Activated CD4-positive, alpha-beta T cell treated with anti-CD3 and anti-CD28 coated beads, Interleukin-2, amount 10 ng/mL, durations not matched to agents 7 days and 5 days (primary cell): ENCODE measurements at places on chromosomes 7 and 10.

DNA sequence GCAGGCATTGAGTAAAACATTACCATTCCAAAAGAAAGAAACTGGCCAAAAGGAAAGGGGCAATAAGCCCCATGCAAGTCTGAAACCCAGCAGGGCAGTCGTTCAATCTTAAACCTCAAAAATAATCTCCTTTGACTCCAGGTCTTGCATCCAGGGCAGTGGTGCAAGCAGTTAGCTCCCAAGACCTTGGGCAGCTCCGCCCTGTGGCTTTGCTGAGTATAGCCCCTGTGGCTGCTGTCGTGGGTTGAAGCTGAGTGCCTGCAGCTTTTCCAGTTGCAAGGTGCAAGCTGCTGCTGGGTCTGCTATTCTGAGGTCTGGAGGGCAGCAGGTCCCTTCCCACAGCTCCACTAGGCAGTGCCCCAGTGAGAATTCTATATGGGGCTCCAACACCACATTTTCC lies 580.1 kb upstream of the AUTS2 start:
- no peak for DNase-seq

- peak; percentile 46 for DNase-seq
These were observed 19.8 kb downstream of the ERCC6 start for GRCh38 chr10:49518982-49519578.

GRCh38 chr10:11017000-11017569 lies 587 bp upstream of the CELF2 start:
- no peak for DNase-seq

DNA sequence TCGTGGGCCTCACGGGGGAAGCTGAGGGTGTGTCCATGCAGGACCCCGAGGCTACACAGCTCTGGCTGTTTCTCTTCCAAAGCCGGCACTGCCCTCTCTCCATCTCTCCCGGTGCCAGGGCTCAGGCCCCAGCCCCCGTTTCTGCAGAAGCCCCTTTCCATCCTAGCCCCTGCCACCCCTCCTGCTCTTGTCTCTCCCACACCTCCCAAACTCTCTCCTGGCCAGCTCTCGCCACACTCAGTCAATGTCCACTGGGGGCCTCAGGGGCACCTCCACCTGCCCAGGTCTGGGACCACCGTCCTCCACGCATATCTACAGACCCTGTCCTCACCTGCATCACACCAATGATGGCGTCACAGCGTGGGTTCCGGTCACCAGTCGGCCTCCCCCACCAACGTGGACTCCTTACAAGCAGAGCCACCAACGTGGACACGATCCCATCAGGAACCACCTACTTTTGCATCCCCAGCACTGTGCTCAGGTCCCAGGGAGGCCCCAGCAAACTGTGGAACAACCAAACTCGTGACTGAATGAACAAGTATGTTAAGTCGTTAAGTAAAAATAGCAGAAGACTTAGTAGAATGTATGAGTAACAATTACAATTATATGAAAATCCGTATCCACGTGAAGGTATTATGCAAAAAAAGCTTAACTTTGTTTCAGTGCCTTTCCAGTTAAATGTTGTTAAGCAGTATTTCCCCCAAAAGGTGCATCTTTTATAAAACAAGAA lies 38.4 kb downstream of the DIP2C start:
- no peak for DNase-seq

DNA sequence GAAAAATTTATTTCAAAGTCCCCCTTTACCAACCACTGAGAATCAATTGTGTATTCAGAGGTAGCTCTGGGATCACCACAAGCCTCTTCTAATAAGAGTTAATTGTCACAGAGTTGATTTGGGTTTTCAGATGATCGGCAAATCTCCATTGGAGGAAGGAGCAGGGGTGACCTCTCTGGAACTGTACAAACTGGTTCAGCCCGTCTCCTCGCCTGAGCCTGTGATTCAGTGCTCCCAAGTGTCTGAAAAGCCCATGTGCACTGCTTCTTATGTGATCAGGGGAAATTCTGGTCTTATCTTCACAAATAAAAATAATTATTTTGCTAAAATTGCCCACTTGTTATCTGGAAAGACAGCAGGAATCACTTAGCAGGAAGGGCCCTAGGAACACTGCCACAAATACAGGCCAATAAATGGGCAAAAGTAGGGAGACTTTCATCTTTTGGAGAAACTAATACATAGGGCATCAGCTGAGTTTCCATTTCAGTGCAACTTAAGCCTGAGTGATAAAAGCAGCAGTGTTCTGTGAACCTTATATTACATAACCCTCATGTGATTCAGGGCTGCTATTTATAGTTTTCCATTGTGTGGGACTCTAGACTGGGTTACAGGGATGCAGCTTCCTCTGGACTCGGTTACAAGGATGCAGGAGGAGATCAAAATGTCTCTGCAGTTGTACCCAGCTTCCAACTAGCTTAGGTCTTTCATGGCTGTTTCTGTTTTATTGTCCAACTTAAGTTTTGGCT lies 32.3 kb downstream of the CDK1 start:
- DNase-seq = no peak

GRCh38 chr10:6301488-6302075 lies 98.8 kb downstream of the PFKFB3 start:
- DNase-seq = no peak

GRCh38 chr7:51325261-51325676 lies 8.7 kb upstream of the COBL start:
- DNase-seq = no peak

DNA sequence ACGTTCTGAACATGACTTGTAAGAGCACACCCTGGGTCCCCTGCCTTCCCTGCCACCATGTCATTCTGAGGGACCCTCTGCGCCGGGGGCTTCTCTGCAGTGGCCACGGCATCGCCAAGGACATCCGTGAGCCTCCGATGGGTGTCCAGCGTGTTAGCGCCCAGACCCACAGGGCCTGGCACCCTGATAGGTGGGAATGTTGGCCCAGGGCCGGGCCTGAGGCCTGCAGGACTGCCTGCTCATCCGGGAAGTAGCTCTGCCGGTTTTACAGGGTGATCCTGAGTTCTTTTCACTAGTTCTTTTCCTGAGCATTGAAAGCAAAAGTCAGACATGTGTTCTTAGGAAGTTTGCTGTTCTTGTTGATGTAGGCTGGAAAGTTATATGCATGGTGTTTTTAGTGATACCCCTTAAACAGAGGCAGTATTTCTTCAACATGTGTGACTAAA lies 54.5 kb downstream of the WDR37 start:
- no peak for DNase-seq

- no peak for DNase-seq
These were observed 46.7 kb upstream of the WNT16 start for GRCh38 chr7:121282129-121282528.

GRCh38 chr7:70615066-70615606 lies 516.8 kb upstream of the GALNT17 start:
- DNase-seq = no peak

DNA sequence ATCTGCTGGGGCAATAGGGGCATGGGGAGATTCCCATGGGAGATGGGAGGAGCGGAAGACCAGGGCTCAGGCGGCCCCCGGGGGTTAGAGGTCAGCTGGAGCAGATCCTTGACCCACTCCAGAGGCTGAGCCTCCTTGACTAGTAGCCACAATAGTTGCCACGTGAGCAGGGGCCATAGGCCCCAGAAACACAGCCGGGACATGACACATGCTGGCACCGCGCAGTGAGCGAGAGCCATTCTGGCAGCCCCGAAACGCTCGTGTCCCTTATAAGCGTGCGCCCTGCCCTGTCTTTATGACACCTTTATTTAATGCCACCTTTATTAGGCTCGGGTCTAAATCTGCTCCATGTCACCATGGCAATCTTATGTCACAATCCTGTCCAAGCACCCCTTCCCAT lies 11.0 kb upstream of the ACBD5 start:
- DNase-seq = no peak

- no peak for DNase-seq
These were observed 521.9 kb downstream of the NRG3 start for GRCh38 chr10:82396886-82397285.

DNA sequence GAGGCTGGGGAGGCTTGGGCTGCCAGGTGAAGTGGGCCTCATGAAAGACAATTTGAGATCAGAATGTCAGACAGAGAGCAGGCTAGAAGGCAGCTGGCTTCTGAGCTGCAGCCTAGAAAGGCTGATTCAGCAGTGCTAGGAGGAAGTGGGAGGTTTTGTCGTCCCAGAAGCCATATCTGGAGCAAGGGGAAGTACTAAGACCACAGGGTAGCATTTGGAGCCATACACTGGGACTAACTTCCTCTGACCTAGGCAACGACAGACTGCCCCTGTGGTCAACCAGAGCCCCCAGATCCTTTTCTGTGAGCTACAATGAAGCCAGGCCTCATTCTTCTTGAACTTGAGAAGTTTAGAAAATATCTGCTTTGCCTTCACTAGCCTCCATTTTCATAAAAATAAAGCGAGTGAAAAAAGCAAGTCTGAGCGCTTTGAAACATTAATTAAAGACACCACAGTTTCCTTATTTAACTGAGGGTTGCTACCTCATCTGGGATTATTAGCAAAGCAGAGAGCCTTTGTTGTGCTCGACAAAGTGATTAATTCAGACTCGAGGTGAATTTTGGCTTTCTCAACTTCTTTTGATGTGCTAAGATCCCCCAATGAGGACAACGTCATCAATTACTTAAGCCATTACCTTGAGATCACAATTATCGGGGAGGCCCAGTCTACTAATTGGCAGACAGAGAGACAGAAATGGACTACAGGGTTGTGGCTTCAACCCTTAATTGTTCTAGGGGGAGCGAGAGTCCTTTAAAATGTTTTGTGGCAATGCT lies 26.6 kb downstream of the TBXAS1 start:
- peak; percentile 7 for DNase-seq

- no peak for DNase-seq
These were observed 5.5 kb upstream of the IKZF1 start for GRCh38 chr7:50298811-50299562.

DNA sequence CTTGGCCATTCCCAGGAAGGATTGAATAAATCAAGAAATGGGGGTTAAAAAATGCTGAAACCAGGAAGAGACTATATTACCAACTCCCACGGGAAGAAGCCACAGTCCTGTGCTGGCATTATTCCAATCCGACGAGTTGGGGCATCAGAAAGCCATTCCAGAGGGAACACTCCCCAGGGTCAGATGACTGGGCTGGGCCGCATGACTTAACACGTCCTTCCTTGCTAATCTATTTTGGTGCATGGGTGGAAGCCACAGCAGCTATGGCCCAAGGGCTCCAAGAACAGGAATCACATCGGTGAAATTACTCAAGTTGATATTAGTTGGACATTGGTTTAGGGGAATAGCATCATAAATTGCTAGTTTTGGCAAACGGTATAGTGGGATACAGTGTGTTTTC lies 592.9 kb upstream of the NRP1 start:
- DNase-seq = no peak

GRCh38 chr7:116780966-116781365 lies 81.4 kb upstream of the CAPZA2 start:
- no peak for DNase-seq

DNA sequence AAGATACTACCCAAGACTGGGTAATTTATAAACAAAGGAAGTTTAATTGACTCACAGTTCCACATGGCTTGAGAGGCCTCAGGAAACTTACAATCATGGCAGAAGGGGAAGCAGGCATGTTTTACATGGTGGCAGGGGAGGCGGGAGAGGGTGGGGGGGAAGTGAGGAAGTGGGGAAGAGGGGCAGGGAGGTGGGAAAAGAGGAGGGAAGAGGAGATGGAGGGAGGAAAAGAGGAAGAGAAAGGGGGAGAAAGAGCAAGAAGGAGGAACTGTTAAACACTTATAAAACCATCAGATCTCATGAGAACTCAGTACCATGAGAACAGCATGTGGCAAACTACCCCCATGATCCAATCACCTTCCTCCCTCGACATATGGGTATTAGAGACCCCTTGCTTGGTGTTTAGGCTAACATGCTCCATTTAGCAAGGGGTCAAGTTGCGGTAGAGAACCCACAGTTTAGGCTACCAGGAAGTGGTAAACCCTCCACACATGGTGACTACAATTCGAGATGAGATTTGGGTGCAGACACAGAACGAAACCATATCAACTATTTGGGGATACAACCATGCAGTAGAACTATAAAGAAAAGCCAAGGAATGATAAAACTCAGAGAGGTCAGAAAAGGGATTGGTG lies 3.5 kb upstream of the LMBR1 start:
- no peak for DNase-seq

- no peak for DNase-seq
These were observed 84.7 kb downstream of the MAPK8 start for GRCh38 chr10:48390933-48391845.

- DNase-seq = no peak
These were observed 383.1 kb upstream of the STEAP1 start for GRCh38 chr7:89771003-89771636.

DNA sequence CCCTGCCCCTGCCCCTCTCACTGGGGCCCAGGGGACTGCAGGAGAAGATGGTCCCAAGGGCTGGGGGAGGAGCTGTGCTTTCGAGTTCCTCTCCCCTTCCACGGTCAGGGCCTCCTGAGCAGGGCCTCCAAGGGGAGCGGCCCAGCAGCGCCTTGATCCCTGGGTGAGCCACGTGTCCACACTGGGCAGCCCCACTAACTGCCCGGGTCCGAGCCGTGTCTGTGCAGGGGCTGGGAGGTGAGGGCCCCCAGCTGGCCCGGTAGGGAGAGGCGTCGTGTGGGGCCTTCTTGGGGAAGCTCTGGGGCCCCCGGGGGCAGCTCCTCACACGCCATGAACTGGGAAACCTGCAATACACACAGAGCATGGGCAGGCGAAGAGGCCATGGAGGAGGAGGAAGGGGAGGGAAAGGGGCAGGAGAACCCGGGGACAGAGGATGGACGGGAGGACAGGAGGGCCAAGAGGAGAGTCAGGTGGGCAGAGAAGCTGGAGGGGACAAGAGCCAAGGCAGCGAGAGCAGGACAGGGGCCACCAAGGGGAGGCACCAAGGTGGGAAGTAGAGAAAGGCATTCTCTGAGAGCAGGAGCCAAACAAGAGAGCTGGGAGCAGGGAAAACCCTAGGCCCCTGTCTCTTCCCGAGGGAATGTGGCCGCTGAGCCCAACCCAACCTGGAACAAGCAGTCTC lies 32.8 kb downstream of the KCNH2 start:
- no peak for DNase-seq
